ENCODE measurements at places on chromosomes 1 and 21.

GRCh38 chr1:223531742-223532341 is 133.7 kb downstream of the CAPN8 start:
- DNase-seq: peak; percentile 2

GRCh38 chr1:174209347-174210187 is 50.2 kb downstream of the RABGAP1L start:
- no peak for DNase-seq

DNA sequence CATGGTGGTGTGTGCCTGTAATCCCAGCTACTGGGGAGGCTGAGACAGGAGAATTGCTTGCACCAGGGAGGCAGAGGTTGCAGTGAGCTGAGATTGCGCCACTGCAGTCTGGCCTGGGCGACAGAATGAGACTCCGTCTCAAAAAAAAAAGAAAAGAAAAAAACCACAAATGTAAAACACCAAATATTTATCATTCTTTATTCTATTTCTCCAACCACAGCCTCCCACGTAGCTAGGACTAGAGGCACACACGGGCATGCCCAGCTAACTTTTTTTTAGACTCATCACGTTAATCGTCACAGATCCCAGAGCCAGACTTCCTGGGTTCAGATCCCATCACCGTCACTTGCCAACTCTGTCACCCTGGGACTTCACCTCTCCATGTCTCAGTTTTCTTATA is 13.5 kb downstream of the DNAJC16 start:
- no peak for DNase-seq

- no peak for DNase-seq
These were observed 10.2 kb downstream of the SMAP2 start for GRCh38 chr1:40383488-40384412.

DNA sequence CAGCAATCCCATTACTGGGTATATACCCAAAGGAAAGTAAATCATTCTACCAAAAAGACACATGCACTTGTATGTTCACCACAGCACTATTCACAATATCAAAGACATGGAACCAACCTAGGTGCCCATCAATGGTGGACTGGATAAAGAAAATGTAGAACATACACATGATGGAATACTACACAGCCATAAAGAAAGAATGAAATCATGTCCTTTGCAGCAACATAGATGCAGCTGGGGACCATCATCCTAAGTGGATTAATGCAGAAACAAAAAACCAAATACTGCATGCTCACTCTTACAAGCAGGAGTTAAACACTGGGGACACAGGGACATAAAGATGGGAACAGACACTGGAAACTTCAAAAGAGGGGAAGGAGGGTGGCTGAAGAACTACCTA is 8.7 kb downstream of the ANP32E start:
- DNase-seq: no peak

DNA sequence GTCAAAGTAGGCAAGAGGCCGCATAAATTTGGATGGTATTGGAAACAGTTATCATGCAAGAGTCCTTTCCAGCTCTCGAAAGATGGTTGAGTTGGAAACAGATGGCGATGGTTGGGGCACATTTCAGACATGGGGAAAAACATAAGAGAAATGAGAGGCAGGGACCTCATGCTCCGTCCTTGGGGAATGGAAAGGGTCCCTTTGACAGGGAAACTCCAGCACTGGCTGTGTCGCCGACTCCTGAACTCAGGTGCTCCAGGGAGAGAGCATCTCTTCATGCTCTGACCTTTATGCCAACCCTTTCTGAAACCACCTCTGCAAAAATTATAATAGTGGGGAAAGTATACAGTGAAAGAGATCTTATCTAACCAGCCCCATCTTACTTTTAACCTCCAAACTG is 36.8 kb upstream of the COL6A2 start:
- DNase-seq: no peak

DNA sequence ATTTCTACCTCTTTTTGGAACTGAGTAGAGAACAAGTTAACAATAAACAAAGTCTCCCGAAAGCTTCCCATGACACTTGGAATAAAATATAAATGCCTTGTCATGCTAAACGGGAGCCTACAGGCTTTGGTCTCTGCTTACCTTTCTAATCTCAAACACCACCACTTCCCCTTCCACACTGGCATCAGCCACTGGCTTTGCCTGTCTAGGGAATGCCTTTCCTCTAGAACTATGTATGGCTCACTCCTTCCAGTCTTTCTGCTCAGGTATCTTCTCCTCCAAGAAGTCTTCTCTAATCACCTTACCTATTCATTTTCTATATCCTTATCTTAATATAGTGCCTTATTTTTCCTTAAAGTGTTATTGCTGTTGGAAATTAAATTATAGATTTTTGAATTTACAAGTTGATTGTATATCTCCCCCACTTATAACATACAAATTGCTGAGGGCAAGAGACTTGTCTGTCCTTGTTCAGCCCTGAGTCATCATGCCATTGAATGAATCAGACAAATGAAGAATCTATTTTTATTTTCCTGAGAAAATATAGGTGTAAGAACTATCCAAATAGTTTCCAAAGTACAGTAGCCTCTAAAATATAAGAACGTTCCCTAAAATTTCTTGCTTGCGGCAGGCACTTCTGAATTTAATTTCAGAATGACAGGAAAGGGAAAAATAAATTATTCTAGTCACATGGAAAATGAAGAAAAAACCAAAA is 119.2 kb downstream of the TM2D1 start:
- DNase-seq: no peak

DNA sequence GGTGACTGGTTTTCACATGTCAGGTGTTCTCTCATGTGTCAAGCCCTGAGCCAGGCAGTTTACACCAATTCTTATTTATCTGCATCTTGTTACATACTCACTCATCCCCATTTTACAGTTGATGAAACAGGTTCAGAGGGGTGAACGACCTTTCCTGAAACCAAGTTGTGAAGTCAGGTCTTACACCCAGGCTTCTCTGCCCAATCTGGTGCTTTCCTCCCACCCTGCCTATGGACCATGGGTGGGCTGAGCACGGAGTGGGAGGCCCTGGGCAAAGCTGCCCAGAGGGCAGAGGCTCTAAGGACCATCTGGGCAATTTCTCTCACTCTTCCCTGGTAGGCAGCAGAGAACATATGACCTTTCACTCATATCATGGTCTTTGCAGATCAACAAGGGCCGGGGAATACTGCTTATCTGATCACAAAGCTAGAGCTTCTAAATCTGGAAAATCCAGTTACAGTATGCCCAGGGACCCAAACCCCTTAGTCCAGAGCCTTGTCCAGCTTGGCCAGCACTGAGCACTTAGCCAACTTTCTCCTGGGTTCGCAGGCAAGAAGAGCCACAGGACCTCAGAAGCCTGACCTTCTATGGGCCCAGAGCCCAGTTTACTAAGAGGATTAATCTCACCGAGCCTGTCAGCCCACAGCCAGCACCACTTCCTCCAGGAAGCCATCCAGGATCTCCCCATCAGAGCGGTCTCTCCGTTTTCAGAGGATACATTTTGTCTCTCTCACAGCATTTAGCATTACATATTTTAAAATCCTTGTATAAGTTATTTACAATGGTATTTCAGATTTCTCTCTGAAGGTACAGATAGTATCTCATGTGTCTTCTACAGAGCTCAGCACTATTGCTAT is 16.0 kb upstream of the TTC39A start:
- DNase-seq: no peak

- DNase-seq: no peak
These were observed 50.5 kb downstream of the EYA3 start for GRCh38 chr1:28037946-28038345.

DNA sequence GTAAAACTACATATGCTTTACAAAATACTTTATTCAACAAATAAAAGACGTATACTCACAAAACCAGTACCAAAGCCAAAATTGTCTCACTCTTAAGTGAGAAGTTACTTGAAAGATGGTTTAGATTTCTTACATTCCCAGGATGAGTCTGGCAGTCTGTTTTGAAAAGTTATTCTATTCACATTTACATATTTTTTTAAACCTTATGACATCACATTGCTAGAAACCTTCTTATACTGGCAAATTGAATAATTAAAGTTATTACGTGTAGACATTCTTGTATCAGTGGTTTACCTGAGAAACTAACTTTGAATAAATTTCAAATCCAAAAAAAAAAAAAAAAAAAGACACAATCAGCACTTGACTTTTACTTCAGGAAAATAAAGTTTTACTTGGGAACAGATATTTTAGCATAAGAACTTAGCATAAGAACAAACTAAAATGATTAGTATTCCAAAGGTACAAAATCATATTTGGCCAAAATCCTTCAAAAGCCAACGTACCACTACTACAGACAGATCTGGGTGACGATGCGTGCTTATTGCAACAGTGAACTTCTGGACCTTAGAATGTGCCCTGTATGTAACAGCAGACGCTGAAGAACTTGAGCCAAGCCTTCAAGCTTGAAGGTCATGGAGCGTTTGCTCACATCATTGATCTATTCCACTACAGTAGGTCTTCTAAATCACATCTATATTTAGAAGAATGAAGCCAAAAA is 2.5 kb downstream of the CDC42BPA start:
- peak; percentile 63 for DNase-seq

DNA sequence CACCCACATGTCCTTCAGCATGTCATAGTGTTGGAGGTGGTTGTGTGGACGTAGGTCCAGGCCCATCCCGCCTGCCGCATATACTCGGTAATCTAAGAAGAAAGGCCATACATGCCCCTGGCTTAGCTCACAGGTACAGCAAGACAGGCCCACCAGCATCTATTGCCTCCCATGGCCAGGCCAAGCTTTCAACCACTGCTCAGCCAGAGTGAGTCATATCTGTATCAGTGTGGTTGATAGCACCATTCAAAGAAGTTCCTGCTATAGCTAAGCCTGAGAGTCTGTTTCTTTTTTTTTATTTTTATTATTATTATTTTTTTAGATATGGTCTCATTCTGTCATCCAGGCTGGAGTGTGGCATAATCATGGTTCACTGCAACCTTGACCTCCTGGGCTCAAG is 17.0 kb downstream of the KLHDC8A start:
- DNase-seq: no peak

- no peak for DNase-seq
These were observed 600.7 kb upstream of the USP24 start for GRCh38 chr1:55815745-55816455.

GRCh38 chr1:54965624-54966340 is 14.6 kb upstream of the TMEM61 start:
- peak; percentile 22 for DNase-seq

DNA sequence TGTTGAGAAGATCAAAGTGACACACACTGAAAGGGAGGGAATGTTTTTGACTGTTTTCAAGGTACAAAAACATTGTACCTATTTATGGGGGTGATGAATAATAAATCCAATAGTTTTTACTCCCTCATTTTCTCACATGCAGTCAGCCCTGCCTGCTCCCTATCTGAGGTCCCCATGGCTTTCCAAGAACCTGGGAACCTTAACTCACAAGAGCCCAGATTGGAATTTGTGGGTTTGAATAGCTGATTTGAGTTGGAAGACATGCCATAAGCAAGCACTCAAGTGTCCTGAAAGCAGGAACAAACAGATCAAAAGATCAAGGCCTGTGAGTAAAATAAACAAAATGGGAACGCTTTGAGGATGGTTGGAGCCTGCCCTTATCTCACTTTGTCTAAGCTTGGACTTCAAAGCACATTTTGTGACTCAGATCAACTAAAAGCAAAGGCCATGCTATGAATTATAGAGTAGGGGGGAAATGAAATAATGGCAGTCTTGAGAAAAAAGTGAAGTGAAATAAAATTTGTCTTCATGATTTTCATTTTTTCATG is 136.6 kb downstream of the LYPLAL1 start:
- DNase-seq: no peak

DNA sequence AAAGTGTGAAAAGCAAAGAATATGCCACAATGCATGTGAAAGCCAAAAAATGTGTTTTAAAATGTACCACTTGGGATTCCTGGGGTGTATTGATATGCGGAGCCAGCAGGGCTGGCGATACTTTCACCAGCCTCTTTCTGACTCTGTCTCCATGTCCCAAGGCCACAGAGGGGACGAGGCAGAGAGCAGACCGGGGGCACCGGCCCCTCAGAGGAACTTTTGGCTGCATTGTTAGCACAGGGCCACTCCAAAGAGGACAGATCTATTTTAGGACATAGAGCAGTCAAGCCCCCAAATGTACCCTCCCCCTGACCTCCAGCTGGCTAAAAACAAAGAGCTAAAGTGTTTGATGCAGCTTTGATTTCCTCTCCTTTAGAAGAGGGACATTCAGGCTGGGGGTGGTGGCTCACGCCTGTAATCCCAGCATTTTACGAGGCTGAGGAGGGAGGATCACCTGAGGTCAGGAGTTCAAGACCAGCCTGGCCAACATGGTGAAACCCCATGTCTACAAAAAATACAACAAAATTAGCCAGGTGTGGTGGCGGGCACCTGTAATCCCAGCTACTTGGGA is 25.6 kb upstream of the ZNF436 start:
- DNase-seq: no peak

DNA sequence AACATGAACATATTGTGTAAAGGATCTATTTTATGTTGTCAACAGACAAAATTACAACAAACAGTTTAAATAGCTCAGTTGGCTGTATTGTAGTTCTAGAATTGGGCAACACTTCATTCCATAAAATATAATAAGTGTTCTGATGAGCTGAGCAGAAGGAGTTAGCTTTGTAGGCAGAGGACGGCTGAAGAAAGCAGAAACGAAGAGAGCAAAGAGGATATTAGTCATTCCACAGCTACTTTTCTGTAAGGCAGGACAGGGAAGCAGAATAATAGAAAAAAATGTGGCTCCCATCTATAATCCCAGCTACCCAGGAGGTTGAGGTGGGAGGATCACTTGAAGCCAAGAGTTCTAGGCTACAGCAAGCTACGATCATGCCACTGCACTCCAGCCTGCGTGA is 20.2 kb upstream of the IVNS1ABP start:
- DNase-seq: no peak

DNA sequence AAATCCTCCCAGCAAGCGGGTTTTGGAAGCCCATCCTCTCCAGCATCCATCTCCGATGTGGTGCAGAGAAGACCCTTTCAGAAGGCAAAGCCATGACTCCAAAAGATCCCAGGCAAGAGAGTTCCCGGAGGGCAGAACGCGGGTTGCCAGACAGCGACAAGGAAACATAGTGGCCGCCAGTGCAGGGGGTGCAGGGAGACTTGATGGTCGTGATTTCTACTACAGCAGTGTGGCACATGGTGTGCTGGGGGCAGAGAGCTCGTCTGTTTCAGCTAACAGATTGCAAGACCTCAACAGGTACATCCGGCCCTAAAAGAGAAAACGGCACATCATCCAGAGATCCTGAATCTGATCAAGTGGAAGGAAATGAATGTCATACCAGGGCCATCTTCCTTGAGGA is 74.3 kb downstream of the HLCS start:
- DNase-seq: no peak

GRCh38 chr21:44994047-44994694 is 54.3 kb downstream of the SLX9 start:
- no peak for DNase-seq

DNA sequence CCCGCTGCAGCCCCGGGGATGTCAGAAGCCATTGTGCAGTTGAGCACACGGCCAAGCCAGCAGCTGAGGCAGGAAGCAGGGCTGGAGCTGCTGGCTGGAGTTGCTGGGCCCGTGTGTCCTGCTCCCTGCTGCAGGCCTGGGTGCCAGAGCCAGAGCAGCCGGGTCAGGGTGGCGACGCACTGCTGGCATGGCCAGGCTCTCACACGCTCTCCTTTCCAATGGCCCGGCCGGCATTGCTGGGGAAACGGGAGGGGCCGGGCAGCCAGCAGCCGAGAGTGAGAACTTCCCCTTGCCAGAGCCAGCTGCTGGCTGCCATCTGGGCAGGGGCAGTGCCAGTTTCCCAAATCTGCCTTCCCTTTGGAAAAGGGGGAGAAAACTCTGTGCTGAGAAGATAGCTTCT is 82.4 kb upstream of the PROX1 start:
- DNase-seq: no peak

Data from fibroblast of the conjunctiva (primary cell).